ENCODE measurements at places on chromosomes 3 and 15.
A peak's percentile ranks its signal among the peaks of the same experiment; 100 is the strongest.

GRCh38 chr15:57216288-57216687, 160.0 kb upstream of the CGNL1 start:
- DNase-seq: no peak

DNA sequence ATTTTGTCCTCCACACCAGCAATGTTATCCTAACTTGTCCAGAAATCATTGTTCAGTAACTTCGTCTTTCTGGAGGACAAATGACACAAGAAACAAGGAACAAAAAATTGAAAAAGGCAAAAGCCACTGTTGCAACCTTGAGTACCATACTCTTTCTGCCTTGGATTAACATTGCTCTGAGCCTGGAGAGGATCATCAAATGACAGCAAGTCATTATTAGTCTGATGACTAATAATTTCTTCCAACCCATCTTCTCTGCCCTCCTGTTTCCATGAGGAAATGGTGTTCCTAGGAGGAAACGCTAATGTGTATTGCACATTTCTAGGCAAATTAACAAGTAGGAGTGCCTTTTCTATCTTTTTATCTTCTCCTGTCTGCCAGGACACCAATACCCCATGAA, 153.9 kb downstream of the PCCB start:
- DNase-seq: no peak

DNA sequence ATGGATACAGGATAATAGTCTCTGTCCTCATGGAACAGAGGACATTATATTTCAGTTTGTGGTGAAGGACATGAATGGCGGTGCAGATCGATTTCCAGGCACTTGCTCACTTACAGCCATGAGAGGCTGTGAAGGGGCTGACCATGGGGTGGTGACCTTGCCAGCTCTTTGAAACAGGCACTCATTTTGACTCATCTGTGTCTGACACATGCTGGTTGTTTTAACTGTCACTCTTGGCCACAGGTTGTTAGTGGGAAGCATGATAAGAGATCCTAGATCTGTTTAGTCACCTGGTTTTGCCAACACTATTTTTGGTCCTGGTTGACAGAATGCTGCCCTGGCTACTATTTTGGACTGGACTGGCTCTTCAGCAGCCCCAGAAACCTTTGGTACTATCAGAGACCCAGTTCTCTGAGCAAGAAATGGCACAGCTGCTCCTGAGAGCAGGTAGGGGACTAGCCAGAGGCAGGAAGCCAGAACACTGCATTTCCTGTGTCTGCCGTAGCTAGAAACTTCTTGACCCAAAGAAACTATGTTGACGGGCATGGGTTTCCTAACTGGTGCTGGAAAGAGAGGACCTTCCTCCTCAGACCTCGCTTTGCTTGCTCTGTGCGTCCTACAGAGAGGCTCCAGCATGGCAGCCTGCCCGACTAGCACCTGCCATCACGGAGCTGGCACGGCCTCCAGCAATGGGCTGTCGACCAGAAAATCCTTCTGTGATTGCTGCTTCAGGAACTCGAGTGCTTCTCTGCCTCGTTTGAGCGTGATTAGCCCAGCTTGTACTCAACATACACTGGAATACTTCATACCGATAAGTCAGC, 6.3 kb downstream of the PXYLP1 start:
- no peak for DNase-seq

GRCh38 chr3:126555795-126556636, 2.7 kb downstream of the C3orf22 start:
- peak; percentile 13 for DNase-seq

DNA sequence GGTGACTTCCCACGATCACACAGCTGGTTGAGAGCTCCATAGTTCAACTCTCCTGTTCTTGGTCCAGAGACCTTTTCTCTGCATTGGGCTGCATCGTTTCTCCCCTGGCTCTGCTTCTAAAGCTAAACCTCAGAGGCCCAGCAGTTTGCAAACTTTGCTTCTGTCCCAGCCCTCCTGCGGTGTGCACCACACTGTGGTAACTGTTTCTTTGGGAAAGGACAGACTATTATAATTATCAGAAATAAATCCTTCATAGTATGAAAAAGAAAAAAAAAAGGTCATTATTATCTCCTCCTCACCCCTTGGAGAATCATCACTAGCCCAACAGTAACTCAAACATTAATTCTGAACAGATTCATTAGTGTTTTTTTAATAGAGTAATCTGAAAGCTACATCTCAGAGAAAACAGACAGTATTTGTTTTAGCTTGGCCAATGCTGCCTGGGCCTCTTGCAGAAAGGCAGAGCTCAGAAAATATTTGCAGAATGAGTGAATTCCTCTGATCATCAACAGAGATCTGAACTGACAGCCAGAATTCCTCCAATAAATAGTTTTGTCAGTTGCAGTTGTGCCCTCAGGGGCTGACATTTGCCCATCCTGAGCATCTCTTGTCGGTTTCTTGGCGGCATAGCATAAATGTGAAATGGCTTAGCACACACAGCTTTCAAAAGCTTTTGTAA, 52.9 kb downstream of the BFSP2 start:
- no peak for DNase-seq

GRCh38 chr3:142366434-142366833, 81.4 kb downstream of the XRN1 start:
- DNase-seq: no peak

DNA sequence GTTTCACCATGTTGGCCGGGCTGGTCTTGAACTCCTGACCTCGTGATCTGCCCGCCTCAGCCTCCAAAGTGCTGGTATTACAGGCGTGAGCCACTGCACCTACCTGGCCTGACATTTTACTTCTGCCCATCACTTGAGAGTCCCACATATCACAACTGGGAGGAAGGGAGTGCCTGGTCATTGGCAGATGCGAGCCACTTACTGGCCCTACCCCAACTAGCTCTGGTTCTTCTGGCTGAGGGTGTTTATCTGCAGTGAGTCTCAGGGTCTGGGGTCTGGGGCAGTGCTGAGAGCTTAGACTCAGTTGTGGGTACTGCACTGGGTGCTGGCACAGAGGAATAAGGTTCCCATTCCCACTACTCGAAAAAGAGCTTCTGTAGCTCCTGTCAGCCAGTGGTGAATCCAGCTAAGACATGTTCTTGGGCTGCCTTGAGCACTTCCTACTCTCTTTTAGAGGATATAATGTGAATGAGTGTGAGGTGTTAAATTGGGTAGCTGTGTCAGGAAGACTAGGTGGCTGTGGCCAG, 30.2 kb downstream of the DAG1 start:
- DNase-seq: no peak

DNA sequence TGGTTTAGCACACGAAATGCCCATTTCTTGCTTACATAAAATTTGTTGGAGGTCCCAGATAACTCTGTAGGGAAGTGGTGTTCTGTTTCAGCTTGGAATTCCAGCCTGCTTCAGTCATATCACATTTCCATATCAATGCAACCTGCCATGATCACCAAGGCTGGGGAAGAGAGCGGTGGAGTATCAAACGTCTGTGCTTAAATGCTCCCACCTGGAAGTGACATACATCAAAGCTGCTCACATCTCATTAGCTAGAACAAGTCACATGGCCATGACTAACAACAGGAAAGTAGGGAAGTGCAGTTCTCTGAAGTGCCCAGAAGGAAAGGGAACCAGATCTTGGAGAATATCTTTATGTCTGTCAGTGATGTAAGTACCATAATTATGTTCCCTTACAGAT, 130.2 kb upstream of the CFAP20DC start:
- DNase-seq: no peak

DNA sequence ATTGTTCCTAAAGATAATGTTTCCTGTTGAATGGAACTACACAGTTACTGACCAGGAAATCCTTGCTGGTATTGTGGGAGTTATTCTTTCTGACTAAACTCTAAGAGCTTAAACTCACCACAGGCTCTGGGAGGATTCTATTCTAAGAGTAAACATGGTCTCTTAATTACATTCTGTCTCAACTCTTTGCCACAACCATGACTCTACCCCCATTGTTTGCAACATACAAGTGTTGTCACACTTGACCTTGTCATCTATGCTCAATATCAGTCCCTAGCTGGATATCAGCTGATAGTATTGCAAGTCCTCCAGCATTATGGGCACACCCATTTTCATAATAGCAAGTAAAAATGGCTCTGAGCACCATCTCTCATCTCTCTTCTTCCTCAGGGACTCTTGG, 29.6 kb upstream of the SECISBP2L start:
- DNase-seq: no peak

DNA sequence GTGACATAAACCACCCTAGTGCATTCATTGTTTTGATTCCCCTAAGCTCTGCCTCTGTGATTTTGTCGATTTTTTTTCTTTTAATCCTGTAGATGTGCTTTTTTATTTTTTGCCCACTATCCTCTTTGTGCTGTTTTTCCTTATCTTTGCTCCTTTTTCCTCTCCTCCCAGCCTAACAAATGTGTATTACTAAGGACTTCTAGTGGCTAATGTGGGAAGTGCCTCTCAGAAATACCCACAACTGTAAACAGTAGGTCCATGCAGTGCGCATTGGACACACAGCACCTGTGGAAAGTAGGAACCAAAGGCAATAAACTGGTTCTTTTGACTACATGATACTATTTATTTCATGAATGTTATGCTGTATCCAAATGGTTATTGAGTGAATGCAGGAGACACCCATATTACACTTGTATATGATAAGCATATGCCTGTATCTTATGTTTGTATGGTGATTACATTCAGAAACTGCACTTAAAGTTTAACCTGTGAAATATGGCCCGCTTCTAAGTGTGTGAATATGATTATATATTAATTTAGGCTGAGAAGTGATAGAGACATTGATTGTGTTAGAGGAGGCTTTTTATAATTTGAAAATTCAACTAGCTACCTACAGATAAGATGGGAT, 147.8 kb downstream of the PLCL2 start:
- DNase-seq: no peak

- DNase-seq: no peak
Measured at GRCh38 chr3:191740712-191741111, 279.7 kb downstream of the PYDC2 start.

- DNase-seq: peak; percentile 88
Measured at GRCh38 chr15:89358755-89359439, 24.3 kb upstream of the POLG start.

DNA sequence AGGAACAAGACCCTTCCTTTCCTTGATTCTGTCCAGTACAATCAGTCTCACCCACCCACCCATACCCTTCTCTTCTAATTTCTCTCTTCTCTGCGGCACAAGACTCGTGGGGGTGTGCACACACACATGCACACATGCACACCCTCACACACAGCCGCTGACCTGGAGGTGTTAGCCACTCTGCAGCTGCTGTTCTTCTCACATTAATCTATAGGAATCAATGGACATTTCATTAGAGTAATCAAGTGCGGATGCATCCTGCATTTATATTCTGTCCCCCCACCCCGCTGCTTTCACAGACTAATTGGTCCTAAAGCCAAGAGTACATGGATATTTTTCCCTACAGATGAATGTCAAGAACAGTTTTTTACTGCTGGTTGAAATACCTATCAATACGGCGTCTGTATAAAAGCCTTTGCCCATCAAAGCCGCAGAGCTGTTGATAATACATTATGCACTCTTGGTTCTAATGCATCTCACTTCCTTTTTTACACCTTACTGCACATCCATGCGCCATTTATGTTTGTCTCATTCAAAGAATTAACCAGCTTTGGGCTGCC, 186.5 kb upstream of the ONECUT1 start:
- no peak for DNase-seq

DNA sequence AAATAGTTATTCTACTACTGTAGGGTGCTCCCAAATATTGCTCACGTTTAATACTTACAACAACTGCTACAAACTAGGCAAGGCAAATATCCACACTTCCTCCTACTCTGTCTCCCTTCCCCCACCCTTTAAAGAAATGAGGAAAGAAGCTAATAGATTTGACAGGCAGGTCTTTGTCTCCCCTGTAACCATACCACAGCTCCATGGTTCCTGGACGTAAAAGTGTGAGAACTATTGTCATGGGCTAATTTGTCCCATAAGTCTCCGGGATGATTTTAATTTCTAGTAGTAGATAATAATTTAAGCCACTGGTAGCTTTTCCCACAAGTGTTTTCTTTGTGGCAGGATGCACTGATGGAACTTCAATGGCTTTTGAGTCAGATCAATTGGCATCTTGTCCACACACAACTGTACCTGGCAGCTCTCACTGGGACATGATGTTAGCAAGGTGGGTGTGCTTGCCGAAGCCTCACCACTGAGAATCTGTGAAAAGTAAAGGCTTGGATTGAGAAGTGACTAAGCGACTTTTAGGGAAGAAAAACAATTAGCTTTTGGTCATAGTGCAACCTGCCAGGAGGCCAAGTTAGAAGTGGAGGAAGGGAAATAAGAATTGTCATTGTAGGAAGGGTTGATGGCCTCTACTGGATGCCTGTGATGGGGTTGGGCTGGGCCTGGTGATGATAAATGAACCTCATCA, 1.4 kb upstream of the CPOX start:
- no peak for DNase-seq

- DNase-seq: no peak
Measured at GRCh38 chr3:33639889-33640288, 78.2 kb downstream of the CLASP2 start.

DNA sequence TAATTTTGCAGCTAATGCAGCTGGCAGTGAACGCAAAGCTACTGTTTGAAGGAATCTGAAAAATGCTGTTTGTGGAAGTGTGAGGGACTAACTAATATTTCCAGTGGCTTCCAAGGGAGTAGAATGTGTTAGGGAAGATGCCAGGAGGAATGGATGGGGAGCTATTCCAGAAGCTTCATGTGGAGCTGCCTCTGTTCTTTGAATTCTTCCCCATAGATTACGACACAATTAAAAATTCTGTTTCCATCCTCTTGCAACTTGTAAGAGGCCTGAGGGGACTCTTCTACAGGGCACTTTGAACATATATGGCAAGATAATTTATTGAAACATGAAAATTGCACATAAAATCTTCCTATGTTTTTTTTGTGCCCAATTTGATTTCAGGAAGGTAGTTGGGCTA, 74.3 kb upstream of the CTXND1 start:
- no peak for DNase-seq

GRCh38 chr15:78637776-78638435, 3.1 kb downstream of the CHRNB4 start:
- DNase-seq: peak; percentile 69

DNA sequence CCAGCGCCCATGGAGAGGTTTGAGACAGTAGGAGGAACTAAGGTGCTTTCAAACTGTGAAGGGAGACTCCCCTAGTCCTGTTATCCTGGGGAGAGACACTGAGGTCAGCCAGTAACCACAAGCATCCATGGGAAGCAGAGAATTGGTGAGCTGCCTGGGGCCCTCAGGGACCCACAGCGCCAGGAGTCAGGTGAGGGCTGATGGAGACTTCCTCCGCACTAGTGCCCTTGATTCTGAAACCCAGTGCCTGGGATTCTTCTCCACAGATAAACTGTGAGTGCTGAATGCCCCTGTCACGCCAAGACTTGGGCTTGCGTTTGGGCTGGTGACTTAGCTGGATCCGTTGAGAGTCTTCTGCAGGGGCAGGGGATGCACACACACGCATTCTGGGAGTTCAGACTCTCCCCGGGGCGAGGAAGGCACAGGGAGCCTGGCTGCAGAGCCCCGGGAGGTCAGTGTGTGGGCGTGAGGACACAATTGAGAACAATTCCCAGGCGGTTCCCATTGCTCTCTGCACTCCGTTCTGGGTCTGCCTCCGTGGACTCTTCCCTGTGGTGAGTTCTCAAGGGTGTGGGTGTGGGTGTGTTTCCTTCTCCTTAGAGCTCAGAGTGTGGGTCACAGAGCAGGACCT, 37.9 kb upstream of the SLCO2A1 start:
- no peak for DNase-seq

Measured in glutamatergic neuron (in vitro differentiated cells).